ENCODE measurements at places on chromosomes 6 and 20.

DNA sequence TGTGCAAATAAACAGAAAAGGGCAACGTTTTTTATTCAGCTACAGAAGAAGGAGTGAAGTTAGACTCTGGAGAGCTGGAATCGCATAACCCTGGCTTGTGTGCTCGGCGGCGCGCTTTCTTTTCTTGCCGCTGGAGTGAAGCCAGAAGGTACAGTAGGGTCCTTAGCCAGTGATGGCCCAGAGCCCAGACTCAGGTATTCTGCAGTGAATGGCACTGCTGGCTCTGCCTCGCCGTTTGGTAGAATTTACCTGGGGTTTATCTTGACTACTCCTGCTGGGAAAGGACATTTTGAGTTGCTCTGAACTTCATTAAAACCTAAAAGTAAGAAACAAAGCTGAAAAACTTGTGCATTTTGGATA, 56.9 kb upstream of the TIAM2 start:
- peak; percentile 53 for DNase-seq

- DNase-seq, result no peak
Measured at GRCh38 chr20:51034476-51034875, 11.6 kb upstream of the KCNG1 start.

GRCh38 chr6:160419488-160419887, 71.3 kb downstream of the SLC22A3 start:
- no peak for DNase-seq

DNA sequence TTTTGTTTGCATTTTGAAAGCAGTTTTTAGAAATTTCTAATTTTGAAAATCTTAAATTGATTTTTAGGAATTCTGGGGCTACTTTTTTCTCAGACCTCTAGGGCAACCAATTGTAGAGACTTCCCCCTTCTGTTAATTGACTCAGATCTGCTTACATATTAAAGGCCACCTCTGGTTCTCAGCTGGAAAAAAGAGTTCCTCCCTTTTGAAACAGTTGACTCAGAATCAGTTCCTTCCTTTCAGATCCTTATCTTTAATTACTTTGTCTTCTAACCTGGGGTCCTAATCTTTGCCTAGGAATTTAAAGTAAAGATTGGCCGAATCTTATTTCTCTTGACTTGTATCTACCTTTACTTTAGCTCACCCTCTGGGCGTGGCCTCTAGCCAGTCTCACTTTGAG, 146.8 kb downstream of the LAMA2 start:
- no peak for DNase-seq

All from body of pancreas (tissue), 4 donors.